Sciatic nerve (tissue), 2 donors: ENCODE measurements at places on chromosomes 12 and 14. TPM values are rescaled to one million over a fixed set of nuclear protein-coding genes. Genes with fewer than 3 reads are reported as not detected.
A peak's percentile ranks its signal among the peaks of the same experiment; 100 is the strongest.

The TSPAN19 gene
- total RNA-seq = 0.58 TPM

DNA sequence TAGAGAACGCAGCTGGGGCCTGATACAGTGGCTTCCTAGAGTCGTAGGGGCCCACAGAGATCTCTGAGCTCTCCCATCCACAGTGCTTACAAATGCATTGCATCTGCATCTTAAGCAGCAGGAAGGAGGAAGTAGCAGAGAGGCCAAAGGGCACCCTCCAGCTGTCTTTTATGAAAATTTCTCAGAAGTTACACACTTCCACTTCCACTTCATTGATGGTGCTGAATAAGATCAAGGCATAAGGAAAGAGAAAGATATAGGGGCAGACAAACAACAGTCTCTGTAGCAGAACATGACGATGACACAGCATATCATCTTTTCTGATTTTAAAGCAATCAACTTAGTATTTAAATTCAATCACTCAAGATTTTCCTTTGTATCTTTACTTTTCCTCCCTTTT, 51.6 kb upstream of the ABCC9 start:
- DNase-seq = no peak

GRCh38 chr12:29245246-29245645, 96.2 kb downstream of the FAR2 start:
- no peak for DNase-seq

GRCh38 chr14:75230140-75230792, 48.4 kb upstream of the FOS start:
- DNase-seq = no peak

GRCh38 chr12:14885718-14886221, at the start of gene MGP:
Gene MGP, minus strand, starts transcription at chr12:14885854. Its CDS starts 63 bp downstream, at chr12:14885791.
- DNase-seq = peak; percentile 65

GRCh38 chr12:6818645-6819044, 3.0 kb upstream of the GPR162 start:
- DNase-seq = no peak

GRCh38 chr14:72547999-72548398, 345.9 kb downstream of the DPF3 start:
- no peak for DNase-seq

DNA sequence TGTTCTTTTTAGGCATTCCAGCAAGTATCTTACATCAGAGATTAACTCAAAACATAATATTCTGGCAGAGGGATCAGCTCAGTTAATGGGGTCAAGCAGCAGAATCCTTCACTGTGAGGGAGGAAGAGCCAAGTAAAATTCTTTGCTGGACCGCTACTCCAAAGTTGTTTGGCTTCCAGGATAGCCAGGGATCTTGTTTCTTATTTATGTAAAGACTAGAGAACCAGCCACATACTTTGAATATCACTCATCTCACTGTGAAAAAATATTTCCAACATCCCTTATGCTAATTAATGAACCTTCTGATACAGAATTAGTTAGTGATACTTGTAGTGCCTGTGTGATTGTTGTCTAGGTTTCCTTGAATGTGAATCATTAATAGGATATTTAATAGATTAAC, 94.2 kb downstream of the PLEKHA5 start:
- no peak for DNase-seq
